ENCODE measurements at places on chromosomes 2 and 18.

DNA sequence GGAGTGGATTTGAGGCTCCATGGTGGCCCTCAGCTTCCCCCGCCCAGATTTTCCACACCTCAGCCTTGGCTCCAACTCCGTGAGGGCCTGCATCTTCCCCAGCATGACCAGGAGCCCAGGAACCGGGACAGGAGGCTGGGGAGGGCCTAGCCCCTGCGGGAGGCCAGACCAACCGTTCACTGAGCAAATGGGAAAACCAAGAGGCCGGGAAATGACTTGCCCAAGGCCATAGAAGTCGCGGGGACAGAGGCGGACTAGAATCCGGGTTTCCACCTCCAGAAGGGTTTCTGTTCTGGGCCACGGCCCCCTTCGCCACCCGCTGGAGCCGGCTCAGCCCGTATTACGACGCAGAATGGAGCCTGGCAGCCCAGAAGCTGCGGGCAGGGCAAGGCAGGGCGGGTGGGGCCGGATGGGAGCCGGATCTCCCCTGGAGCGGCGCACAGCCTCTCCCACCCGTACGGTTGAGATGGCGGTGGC, 7.9 kb upstream of the CRYBA2 start:
- no peak for DNase-seq

- no peak for DNase-seq
Observed at GRCh38 chr2:100982431-100982861, 19.6 kb upstream of the RPL31 start.

DNA sequence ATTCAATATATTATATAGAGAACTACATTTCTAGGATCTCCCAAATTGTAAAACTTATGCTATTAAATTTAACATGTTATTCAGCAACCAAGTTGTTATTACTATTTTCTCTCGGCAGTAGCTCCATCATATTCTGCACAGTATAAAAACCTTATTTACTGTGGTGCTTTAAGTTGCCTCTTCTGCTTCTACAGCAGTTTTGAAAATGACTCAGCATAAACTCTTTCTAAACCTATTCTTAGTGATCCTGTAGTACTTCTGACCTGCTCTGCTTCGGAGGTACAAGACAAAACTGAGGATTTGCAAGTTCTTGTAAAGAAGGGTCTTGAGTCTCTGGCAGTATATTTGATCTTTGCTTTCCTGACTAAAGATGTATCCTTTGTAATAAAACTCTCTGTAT, 567.2 kb downstream of the TMX3 start:
- DNase-seq: no peak

DNA sequence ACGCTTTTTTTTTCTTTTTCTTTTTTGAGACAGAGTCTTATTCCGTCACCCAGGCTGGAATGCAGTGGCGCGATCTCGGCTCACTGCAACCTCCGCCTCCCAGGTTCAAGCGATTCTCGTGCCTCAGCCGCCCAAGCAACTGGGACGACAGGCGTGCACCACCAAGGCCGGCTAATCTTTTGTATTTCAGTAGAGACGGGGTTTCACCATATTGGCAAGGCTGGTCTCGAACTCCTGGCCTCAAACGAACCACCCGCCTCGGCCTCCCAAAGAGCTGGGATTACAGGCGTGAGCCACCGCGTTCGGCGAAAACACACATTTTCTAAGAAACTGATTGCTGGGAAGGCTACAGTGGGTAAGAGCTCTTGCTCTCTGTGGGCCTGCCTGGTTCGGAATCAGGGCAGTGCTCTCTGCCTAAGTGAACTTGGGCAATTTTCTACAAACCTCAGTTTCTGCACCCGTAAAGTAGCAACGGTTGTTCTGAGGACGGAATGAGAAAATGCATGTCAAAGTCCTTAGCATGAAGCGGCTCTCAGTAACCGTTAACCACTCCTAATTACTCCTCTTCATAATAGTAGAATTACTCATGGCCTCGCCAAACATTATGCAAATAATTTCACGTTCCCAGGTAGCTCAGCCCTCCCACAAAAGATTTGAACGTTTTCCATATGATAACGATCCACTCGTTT, 1.0 kb upstream of the PMAIP1 start:
- no peak for DNase-seq

DNA sequence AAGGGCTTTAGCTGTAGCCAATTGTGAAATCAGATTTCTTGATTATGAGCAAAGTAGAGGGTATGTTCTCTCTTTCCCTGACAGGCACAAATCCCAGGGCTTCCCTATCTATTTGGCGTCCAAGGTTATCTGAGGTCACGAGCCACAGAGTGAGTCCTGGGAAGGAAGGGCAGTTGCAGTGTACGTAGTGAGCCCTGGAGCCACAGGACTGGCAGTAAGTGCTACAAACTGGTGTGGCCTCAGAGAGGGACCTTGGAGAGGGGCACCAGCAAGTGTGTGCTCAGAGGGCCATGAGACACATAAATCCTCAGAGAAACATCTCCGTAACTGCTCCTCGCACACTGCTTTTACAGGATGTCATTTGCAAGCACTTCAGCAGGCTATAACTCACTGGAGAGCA, 115.5 kb upstream of the SH3BP4 start:
- no peak for DNase-seq

- no peak for DNase-seq
Observed at GRCh38 chr18:49812286-49813068, 856 bp downstream of the ACAA2 start.

DNA sequence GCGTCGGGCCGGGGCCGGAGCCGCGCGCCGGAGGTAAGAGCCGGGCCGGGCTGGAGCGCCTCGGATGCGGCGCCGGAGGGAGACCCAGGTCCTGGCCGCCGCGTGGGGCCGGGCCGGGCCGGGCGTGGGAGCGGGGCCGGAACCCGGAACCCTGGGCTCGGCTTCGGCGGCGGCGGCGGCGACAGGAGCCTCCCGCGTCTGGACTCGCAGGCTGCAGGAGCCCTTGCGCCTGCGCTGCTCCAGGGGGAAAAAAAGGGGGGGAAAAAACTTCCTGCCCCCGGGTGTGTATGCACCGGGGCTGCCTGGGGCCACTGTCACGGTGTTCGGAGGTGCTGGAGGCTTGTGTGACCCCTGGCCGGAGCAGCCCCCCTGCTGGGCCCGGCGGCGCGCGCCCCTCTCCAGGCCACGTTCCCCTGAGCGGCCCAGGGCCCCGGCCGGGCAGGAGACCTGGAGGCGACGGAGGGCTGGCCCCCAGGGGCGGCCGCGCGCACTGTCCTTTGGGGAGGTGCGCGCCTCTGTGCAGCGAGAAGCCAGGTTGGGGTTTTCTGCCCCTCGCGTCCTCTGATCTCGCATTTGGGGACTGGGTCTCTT, 864 bp downstream of the KLHL29 start:
- peak; percentile 52 for DNase-seq

GRCh38 chr18:7822435-7823331, 255.6 kb downstream of the PTPRM start:
- DNase-seq: no peak

- no peak for DNase-seq
Observed at GRCh38 chr18:54148151-54148550, 76.3 kb downstream of the MBD2 start.

GRCh38 chr2:161237392-161238264, 70.6 kb upstream of the PSMD14 start:
- peak; percentile 58 for DNase-seq

- DNase-seq: no peak
Observed at GRCh38 chr18:5146093-5146492, 51.0 kb downstream of the AKAIN1 start.

GRCh38 chr18:33735428-33735827, 157.4 kb downstream of the ASXL3 start:
- DNase-seq: no peak

GRCh38 chr18:8684577-8684976, 20.8 kb upstream of the MTCL1 start:
- DNase-seq: no peak

DNA sequence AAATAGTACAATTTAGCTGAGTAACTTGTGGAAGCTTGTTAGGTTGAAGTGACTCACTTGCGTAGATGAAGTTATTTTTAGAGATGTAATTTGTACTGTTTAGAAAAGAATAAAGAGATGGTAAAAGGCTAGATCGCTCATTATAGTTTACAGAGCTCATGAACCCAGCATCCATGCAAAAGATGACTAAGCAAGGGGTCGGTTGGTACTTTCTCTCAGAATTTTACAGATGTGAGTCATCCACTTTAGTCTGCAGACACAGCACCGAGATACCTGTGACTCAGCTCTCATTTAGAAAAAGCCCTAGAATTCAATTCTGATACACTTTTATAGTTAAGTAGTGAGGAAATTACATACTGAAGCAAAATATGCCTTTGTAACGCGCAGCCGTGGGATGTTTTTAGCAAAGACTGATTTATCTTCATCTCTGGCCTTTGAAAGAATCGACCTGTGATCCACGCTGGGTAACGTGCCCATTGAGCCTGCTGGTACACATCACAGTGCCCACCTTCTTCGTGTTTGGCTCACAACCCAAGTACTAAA, 116.5 kb upstream of the FOSL2 start:
- DNase-seq: no peak

- no peak for DNase-seq
Observed at GRCh38 chr18:69727912-69728572, 219.6 kb downstream of the CD226 start.

- no peak for DNase-seq
Observed at GRCh38 chr2:7612969-7613368, 695.8 kb downstream of the RNF144A start.

- DNase-seq: no peak
Observed at GRCh38 chr18:79517341-79517740, 121.6 kb downstream of the NFATC1 start.

GRCh38 chr2:101339266-101339880, 30.9 kb upstream of the RNF149 start:
- DNase-seq: no peak

- no peak for DNase-seq
Observed at GRCh38 chr18:50797142-50797541, 22.7 kb downstream of the MRO start.

DNA sequence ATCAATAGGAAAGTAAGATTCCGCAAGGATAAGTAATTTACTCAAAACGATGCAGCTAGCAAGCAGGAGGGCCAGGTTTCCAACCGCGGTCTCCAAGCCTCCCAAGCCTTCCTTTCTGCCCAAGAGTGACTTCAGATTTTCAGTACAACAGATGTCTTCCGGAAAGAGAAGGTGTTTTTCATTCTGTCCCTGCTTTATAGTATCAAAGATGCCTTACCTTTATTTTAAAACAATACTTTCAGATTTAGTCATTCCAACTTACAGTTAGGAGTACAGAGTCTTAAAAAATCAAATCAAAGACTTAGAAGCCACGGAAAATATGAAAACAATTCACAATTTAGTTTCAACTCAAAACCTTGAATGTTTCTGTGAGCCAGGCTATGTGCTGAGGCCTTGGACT, 43.6 kb downstream of the CYB5A start:
- no peak for DNase-seq

GRCh38 chr2:154706660-154707059, 8.2 kb downstream of the KCNJ3 start:
- DNase-seq: no peak

DNA sequence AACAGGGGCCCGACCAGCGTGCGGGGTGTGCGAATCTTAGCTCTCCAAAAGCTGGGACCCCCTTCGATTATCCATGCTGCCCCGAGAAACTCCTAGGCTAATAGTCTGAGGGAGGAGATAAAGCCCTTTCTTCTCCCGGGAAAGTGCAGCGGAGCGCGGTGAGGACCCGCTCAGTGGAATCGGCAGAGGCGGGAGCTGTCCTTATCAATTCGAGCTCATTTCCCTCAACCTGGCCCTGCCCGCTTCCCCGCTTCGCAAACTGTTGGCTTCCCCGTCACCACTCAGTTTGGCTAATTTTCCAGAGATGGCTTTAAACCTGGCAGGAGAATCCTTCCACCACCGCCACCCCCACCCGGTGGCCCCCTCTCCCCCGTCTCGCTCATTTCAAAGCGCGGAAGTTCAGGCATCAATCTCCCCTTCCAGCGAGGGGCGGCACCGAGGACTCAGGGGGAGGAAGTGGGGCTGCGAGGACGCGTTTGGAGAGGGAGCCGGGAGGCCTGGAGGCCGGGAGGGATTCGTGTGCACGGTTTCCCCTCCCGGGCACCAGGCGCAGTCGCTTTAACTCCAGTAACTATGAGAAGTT, 1.6 kb downstream of the KLHL14 start:
- peak; percentile 55 for DNase-seq

- DNase-seq: no peak
Observed at GRCh38 chr2:20473128-20473527, 26.3 kb downstream of the RHOB start.

GRCh38 chr18:49843131-49843530, 29.8 kb upstream of the ACAA2 start:
- DNase-seq: no peak

- no peak for DNase-seq
Observed at GRCh38 chr2:26584191-26584590, 57.0 kb downstream of the CIB4 start.

DNA sequence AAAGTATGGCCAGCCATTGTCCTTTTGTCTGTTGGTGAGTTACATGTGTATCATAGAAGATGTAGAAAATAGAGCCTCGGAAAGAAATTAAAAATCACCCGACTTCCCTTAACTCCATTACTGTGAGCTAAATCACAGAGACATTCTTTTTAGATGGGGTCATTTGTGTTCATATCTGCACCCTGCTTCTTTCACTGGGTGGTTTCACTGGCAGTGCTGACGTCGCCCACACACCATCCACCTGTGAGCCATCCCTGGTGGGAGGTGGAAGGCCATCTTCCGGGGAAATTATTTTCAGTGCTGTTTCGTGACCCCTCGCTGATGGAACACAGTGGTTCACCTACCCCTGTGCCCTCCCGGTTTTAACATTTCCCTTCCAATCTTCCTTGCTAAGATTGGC, 21.2 kb downstream of the SH3BP4 start:
- no peak for DNase-seq

DNA sequence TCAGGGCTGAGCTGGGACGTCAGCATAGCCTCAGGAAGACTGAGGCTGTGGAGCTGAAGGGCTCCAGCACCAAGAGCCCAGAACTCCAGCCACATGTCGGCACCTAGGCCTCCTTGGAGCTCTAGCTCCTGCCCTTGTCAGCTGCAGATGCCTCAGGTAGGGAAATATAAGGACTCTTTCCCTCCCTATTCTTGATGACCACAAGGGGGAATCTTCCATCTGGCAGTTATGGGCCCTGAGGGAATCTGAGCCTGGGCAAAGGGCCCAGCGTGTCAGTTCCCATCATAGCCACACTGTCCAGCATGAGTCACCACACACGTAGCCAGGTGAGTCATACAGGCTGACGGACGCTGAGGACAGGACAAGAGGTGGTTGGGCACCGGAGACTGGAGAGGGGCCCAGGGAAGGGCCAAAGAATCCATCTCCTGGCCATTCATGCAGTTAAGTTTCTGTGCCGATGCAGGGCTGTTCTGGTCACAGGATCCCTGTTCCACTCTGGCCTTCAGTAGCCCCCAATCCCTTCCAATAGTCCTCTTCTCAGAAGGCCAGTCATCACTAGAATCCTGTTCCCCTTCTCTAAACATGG, 1.8 kb downstream of the MPV17 start:
- no peak for DNase-seq

DNA sequence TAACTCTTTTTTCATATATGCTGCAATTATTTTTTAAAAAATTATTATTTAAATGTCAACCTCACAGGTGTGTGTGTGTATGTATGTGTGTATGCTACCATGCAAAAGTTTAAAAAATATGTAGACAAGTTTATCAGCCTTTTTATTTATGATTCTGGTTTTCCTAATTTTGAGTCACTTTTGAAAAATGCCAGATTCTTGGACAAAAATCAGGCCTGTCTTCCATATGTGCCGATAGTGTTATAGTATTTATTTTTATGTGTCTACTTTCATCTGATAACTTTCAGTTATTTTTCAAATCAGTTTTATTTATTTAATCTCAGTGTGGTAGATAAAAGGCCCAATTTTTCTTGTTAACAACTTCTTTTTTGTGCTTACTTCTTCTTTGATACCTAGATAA, 176.2 kb downstream of the RDH14 start:
- DNase-seq: no peak

GRCh38 chr2:71561441-71562267, 108.3 kb downstream of the DYSF start:
- no peak for DNase-seq

Data from nephron progenitor cell (in vitro differentiated cells).